HEK293T (cell line): ENCODE measurements at places on chromosomes 2 and 18.

DNA sequence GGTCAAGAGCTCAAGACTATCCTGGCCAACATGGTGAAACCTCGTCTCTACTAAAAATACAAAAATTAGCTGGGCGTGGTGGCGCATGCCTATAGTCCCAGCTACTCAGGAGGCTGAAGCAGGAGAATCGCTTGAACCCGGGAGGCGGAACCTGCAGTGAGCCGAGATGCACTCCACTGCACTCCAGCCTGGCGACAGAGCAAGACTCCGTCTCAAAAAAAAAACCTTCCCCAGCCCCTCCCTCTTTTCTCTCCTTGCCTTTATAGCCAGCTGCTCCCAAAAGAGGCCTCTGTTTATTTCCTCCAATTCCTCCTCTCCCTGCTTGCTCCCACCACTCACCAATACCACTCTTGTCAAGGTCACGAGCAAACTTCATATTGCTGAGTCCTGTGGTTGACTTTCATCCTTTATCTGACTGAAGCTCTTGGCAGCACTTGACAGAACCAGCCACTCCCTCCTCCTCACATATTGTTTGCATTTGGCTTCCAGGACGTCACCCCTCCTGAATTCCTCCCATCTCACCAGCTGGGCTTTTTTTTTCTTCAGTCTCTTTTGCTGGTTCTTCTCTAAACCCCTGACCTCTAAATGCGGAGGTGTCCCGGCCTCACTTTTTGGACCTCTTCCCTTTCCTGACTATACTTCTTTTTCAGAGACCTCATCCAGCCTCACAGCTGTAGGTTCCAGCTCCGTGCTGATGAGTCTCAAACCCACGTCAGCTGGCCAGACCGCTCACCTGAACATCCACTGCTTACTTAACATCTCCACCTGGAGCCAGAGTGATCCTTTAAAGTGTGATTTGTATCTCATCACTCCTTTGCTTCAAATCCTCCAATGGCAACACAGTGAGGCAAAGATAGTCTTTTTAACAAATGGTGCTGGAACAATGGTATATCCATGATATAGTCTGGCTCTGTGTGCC lies 84.6 kb upstream of the CAB39 start:
- no peak for DNase-seq

GRCh38 chr2:149657401-149658040 lies 69.9 kb upstream of the MMADHC start:
- DNase-seq = no peak

- DNase-seq = no peak
Measured at GRCh38 chr2:180728928-180729559, 251.4 kb upstream of the UBE2E3 start.

DNA sequence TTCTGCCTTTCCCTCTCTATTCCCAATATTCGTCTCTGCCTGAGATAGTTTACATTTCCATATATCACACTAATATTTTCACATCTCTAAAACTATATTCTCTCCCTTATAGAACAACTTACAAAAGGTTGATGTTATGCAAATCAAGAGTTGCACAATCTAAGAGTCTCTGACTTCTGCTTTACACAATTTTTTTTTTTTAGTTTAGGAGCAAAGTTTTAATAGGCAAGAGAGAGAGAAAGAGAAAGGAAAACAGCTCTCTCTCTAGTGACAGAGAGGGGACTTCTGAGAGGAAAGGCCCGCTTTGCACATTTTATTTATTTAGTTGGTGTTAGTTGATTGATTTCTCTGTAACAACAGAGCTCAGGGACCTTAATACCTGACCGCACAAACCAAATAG lies 380.2 kb downstream of the TXNL1 start:
- DNase-seq = no peak

DNA sequence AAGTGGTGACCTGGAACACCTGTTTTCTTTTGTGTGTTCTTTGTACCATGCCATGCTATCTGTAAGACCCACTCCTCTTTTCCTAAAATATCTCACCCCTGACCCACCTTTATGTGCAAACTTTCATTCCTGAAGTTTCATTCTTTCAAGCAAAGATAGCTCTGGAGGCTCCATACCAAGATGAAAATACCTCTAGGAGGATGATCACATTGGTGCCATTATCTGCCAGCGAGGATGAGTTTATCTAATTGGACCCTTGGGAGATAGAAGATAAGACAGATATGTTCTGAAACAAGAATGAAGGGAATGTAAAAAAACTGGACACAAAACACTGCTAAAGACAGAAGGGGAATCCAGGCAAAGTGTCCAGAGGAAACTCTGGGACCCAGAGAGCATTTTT lies 24.1 kb downstream of the BOD1L2 start:
- DNase-seq = no peak

GRCh38 chr2:152433289-152433688 lies 98.3 kb downstream of the FMNL2 start:
- no peak for DNase-seq

GRCh38 chr18:63511285-63511684 lies 30.9 kb upstream of the SERPINB12 start:
- peak; percentile 28 for DNase-seq

DNA sequence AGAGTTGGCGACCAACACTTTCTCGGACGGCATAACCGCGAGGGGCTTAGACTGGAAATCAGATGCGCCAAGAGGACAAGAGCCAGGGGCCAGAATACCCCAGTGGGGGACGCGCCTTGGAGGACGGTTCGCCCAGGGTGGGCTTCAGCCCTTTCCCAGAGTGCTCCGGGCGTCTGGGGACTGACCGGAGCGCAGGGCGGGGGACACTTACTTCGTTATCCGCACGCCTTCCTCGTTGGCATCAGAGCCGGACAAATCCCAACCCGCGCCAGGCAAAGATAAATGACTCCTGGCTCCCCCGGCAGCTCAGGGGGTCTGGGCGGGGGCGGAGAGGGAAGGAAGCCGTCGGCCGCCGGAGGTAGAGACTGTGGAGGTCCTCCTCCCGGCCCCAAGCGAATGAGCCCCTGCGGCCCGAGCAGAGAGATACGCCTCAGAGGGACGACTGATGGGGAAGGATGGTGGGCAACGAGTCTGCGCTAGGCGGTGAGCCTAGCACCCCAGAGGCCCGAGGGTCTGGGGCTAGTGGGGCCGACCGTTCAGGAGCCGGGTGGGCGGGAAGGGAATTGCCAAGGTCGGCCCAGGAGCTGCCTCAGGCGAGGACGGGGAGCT lies 4.7 kb upstream of the SATB2 start:
- DNase-seq = no peak

GRCh38 chr2:168056242-168056787 lies 191.1 kb downstream of the STK39 start:
- DNase-seq = no peak

GRCh38 chr2:23235292-23235691 lies 149.7 kb upstream of the KLHL29 start:
- no peak for DNase-seq

DNA sequence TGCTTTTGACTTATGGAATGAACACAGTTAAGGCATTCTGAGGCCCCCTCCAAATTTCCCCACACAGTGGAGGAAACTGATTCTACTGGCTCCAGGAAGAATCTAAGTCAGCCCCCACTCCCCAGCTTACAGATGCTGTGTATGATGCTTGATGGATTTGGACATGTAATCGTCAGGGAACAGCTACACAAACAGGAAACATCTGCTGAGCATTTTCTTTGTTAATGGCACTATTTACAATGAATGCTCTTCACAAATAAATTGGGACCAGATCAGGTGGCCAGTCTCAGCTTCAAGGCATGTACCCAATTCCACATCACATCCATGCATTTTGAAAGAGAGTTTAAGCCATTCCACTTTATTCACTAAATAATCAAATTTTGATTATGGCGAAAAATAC lies 562.3 kb downstream of the SOX11 start:
- no peak for DNase-seq

DNA sequence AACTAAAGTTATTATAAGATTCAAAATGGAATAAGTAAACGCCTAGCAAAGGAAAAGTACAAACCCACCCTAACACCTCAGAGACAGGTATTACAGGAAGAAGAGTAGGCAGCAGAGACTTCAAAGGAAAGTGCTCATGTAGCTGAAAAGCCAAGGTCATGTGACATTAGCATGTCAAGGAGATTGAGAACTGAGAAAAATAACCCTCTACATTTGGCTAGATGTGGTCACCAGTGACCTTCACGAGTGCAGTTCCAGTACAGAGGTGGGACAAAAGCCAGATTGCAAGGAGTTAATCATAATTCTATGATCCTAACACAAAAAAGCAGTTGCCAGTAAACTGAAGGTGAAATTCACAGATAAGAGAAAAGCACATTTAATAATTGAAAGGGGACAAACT lies 252.7 kb downstream of the ZEB2 start:
- no peak for DNase-seq

GRCh38 chr2:157837851-157838441 lies 38.2 kb downstream of the ACVR1 start:
- no peak for DNase-seq

DNA sequence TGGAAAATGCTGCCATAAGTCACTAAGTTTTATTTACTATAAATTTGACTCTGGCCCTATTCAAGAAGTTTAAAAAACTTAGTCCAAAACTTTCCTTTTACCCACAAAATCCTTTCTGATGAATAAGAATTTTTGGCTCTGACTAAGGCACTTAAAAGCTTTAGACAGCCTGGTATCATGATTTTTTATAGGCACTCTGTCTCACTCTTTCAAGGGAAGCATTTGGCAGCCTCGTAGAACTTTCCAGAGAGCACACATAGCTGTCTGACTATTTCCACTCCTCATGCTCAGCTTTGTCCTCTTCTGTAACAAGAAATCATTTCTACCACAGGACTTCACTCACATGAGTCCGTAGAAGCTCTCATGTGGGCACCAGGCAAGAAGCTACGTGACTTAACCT lies 32.3 kb upstream of the XDH start:
- no peak for DNase-seq

- no peak for DNase-seq
Measured at GRCh38 chr2:96608469-96609455, 29.4 kb downstream of the KANSL3 start.

- DNase-seq = no peak
Measured at GRCh38 chr2:18381386-18381785, 179.1 kb downstream of the RDH14 start.

GRCh38 chr2:117902933-117903332 lies 88.4 kb downstream of the DDX18 start:
- DNase-seq = no peak

GRCh38 chr2:23782126-23782525 lies 144.8 kb downstream of the ATAD2B start:
- no peak for DNase-seq

DNA sequence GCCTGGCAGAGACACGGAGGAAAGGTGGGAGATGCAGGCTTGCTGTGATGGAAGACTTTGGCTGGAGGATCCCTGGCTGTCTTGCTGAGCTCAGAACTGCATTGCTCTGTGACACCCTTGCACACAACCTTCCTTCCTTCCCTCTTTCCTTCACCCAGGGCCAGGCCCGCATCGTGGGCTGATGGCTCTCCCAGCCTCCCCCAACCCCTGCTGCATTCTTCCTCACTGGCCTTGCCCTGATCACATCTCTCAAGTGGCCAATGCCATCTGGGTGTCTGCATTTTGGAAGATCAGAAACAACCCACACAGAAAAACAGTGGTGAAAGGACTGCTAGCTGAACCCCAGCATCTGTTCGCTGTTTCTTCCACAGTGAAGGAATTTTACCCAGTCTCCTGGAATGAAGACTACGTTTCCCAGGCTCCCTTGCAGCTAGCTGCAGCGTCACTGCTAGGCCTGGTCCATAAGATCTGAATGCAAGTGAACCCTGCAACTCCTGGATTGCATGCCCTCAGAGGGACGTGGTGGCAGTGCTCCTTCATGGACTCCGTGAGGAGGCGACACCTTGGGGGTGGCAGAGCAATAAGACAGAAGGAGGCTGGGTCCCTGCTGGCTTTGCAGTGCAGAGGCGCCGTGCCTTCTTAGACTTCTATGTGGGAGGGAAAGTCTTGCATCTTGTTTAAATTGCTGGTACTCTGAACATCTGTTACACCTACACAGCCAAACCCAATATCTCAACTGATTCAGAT lies 78.9 kb upstream of the YWHAQ start:
- no peak for DNase-seq

DNA sequence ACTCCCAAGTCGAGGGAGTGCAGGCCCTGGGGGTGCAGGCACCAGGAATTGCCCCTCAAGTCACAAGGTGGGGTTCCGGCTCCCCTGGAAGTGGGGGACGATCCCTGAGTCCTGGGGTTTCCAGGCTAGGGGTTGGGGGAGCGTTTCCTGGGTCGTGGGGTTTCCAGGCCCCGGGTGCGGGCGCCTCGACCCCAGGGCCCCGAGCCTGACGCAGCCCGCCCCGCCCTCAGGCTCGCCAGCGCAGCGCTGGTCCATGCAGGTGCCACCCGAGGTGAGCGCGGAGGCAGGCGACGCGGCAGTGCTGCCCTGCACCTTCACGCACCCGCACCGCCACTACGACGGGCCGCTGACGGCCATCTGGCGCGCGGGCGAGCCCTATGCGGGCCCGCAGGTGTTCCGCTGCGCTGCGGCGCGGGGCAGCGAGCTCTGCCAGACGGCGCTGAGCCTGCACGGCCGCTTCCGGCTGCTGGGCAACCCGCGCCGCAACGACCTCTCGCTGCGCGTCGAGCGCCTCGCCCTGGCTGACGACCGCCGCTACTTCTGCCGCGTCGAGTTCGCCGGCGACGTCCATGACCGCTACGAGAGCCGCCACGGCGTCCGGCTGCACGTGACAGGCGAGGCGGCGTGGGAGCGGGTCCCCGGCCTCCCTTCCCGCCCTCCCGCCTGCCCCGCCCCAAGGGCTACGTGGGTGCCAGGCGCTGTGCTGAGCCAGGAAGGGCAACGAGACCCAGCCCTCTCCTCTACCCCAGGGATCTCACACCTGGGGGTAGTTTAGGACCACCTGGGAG lies 12.0 kb downstream of the SIGLEC15 start:
- DNase-seq = no peak

- DNase-seq = no peak
Measured at GRCh38 chr18:45202061-45202460, 413.2 kb upstream of the SLC14A2 start.

- no peak for DNase-seq
Measured at GRCh38 chr2:231891514-231891905, 34.7 kb downstream of the NPPC start.

DNA sequence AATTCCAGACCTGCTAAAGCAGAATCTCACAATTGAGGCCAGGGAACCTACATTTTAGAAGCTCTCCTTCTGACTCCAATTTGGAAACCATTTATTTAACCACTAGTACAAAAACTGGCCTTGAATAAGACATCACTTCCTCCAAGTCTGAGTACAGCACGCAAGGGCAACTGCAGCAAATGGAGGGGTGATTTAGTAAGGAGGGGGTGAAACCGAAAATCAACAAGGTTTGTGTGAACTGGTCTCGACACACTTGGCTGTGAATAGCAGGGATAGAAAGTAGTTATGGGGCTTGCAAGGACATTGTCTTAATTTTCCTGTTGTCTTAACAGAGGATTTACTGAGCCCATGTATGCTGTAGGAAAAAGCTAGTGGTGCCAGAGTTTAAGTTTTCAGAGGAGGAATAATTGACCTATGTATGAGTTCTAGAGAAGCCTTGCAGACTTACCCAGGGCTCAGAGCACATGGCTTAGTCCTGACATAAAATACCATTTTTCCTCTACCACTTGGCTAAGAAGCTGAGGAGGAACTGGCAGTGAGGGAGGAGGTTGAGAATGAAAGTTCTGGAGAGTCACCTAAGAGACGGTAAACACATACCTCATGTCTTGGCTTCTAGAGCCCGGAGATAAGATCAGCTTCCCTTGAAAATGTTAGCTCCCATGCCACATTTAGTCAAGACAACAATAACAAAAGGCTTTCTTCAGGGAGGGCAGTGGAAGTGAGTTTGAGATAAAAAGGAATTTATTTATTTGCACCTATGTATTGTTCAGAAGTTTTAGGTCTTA lies 114.8 kb downstream of the SMAD2 start:
- DNase-seq = no peak

GRCh38 chr2:55009277-55010060 lies 40.8 kb downstream of the RTN4 start:
- DNase-seq = no peak
